ENCODE measurements at places on chromosomes 4 and X.

- DNase-seq = no peak
Observed at GRCh38 chr4:19592391-19592790, 659.3 kb upstream of the SLIT2 start.

- no peak for DNase-seq
Observed at GRCh38 chrX:102339312-102340298, 92.6 kb downstream of the NXF2 start.

DNA sequence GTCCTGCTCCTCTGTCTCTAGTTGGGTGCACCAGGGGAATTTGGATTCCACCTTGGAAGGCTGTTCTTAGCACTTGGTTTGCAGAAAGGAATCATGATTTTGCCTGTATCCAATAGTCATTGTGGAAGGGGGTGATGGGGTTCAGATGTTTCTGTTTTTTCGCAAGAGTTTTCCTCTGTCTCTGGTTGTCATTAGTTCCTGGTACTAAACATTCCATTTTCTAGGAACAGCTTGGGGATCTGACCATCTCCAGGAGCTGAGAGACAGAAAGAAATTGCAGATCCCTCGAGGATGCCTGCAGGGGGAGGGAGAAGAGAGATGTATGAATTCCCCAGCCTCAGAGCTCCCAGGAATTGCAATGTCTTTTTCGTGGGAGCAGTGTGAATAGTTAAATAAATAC, 70.9 kb downstream of the CYTL1 start:
- DNase-seq = no peak

DNA sequence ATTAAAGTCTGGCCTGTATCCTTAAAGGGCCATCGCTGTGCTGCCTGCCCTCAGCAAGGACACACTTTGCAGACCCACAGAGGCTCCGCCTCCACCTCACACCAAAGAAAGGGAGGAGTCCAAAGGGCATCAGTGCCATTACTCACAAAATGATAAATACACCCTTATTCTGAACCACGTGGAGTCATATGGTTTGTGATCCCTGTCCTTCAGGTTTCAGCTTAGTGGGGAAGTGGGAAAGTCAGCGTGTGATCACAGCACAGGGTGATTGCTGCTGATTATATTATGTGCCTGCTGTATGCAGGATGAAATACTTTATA, 35.9 kb upstream of the MSANTD1 start:
- DNase-seq = no peak

DNA sequence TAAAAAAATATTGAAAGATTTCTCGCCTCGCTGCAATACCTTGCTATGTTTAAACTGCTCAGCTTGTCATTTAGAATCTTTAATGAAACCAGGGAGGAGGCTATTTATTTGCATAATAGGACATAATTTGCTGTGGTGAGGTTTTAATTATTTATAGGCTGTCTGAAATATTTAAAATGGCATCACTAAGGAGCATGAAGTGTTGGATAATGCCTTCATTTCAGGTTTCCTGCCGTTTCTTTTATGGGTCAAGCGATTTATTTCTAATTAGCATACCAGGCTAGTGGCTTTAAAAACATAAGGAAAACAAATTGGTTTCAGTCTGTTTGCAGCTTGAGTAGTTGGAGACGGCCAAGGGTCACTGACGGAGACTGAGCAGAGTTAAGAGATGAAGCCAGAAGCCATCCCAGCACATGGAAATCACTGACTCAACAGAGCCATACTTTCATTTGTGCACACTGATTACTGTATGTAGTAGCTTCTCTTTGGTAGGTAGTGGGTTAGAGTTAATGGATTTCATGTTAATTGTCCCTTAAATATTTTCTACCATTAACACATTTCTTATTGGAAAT, 1962.4 kb upstream of the TENM3 start:
- DNase-seq = peak; percentile 16

DNA sequence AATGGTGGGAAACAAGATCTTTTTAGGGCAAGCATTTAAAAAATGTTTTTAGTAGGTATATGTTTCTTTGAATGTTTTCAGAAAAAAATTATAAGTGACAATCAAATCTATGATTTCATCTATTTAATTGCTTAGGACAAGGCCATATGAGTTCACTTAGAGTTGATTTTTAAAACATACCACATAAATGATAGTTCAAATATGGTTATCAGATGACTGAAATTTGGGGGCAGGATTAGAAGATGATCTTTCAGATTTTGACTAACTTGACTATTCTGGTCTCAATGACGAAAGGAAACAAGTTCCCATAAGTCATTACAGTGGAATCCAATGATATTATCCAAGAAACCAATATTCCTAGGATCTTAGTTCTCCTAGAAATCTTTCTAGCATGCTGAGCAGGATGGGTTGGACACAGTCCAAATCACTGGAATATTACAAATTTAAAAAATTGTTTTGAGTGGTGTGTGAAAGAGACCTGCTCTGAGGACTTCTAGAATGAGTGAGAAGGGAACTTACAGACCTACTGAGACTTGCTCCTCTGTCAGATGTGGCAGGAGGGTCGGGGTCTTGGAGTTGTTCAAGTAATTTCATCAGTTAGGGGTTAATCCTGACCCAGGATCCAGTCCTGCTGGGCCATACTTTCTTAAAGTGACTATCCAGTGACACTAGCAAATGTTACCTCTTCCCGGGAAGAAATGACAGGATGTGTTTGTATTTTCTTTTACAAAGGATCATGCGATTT, 20.0 kb downstream of the RHOH start:
- DNase-seq = no peak

DNA sequence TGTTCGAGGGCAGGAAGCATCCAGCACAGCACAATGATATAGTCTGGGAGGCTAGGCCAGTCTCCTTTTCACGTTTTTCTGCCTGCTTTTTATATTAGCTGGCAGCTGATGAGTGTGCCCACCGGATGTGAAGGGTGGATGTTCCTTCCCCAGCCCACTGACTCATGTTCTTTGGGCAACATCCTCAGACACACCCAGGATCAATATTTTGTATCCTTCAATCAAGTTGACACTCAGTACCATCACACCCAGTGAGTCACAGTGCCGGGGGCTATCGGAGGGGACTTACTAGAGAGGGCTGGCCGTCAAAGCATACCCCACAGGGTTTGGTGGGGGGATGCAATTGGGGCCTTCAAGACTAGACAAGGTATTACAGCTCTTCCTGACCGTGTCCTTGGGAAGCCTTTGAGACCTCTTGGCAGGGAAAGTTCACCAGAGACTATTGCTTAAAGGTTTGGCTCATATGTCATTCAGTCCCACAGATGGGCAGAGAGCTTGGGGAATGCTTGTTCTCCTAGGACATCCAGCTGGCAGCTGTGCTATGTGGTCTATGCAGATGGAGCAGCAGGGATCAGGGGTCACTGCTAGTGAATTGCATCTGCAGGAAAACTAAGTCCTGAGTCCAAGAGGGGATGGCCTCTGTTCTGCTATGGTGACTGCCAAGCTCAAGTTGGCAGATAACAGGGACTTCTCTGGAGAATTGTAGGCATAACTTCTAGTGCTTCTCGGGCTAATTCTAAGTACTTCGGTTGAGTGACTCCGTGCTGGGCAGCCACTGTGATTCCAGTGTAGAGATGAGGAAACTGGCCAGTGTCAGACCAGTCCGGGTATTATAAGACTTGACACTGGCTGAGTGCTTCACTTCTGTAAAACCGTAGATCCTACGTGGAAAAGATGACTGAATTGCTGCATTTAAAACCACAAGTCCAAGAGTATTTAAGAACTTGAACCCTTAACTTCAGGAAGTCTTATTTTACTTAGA, 12.9 kb upstream of the WDR1 start:
- DNase-seq = no peak

DNA sequence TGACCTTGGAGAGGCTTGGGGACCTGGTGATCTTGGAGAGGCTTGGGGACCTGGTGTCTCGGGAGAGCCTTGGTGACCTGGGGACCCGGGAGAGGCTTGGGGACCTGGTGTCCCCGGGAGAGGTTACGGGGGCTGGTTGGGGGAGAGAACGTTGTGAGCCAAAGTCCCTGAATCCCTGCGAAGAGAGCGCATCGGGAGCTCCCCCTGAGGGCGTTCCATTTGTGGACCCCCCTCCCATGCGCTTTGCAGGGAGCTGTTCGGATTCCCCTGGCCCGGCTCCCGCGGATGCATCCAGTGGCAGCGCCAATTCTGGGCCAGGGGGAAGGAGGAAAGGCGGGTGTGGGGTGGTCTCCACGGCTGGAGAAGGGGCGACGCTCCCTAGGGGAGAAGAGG, 13.3 kb downstream of the SHOX start:
- DNase-seq = no peak

Measured in NCI-H1417 (cell line).